Amniotic epithelial cell (primary cell): ENCODE measurements at places on chromosomes 4 and X.

- DNase-seq, result no peak
Measured at GRCh38 chrX:135531813-135532212, 11.4 kb downstream of the INTS6L start.

GRCh38 chr4:110754716-110755115 lies 131.8 kb upstream of the PITX2 start:
- peak; percentile 75 for DNase-seq

DNA sequence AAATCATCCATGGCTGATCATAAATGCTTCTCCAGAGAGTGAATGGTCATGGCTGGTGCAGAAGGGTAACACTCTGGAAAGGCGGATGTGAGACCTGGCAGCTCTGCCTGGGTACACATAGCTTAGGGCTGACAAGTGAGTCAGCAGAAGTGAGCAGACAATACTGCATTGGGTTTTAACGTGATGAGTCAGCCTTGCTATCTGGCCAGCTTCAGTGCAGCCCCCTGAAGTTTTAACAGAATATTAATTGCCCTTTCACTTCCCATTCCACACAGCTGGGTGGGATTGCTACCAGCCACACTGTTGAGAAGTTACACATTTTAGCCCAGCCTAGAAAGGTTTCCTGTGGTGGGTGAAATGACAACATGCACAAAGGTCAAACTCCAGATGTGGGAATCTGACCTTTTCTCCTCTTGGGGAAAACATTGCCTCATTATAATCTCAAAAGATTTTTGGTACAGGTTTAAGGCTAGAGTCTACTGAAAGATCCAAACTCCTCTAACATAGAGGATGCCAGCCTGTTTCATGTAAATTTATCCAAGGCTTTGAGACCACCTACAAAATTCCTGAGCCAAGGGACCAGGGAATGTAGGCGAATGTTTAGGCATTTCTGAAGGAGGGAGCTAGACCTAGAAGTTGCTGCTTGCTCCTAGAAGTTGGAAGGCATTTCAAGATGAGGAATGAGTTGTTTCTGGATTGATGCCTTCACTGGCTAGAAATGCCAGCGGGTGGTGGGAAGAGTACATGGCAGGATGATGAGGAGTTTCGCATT lies 230.3 kb upstream of the PGRMC2 start:
- peak; percentile 95 for DNase-seq

DNA sequence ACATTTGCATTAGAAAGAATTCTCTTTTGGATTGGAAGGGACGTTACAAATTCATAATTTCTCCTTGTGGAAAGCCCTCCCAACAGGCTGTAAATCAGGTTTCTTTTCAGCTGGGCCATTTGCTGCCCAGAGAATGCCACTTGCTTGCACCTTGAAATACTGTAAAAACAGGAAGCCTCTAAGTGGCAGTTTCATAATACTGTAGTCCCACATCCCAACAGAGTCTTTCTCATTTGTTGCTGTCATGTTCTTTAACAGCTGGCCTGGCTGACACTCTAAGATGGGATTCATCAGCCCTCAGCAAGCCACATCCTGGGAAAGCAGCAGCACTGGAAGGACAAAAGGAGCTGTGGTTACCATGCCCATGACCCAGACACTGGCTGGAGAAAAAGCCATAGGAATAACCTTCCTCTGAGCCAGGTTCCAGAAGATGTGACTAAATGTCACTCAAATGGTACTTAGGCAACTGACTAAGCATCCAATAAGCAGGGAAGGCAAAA lies 221.9 kb upstream of the MBNL3 start:
- no peak for DNase-seq

- no peak for DNase-seq
Measured at GRCh38 chrX:149993989-149994388, 55.7 kb upstream of the EOLA2 start.

DNA sequence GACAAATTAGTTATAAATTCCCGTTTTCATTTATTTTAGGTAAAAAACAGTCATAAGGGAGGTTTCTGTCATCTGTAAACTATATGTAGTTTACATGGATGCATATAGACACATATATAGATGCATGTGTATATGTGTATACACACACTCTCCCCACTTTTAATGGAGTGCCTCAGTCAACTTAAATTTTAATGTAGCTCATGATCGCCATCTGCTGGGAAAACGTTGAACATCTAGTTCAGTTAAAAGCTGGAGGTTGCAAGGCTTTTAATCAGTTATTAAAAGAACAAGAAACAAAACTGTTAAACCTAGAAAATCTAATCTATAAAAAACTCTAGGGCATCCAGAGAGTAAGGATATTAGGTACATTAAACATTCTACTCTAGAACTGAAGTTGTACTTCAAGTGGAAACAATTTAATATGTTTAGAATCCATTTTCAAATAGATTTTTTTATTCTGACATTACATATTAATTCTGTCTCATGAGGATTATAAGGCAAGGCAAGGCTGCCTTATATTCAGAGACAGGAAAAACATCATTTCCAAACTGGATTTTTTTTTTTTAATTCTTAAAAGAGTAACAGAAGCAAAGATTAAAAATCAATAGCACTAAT lies 122.6 kb downstream of the SHISA3 start:
- peak; percentile 28 for DNase-seq
